Esophagus muscularis mucosa (tissue), 4 donors: ENCODE measurements at places on chromosomes 1 and 21. TPM values are rescaled to one million over a fixed set of nuclear protein-coding genes. Genes with fewer than 3 reads are reported as not detected.

Gene SPRR3
- not detected for total RNA-seq

Gene LORICRIN
- not detected for total RNA-seq

- no peak for DNase-seq
These were observed 24.8 kb upstream of the MYOCOS start for GRCh38 chr1:171597203-171597602.

GRCh38 chr1:8794605-8795004 is 22.8 kb downstream of the RERE start:
- DNase-seq: no peak

GRCh38 chr1:183673605-183674323 is 20.6 kb upstream of the APOBEC4 start:
- DNase-seq: no peak

GRCh38 chr1:43565600-43566360 is 35.1 kb downstream of the PTPRF start:
- no peak for DNase-seq
